Prostate gland (tissue), 2 donors: ENCODE measurements at places on chromosomes 5 and 9. TPM values are rescaled to one million over a fixed set of nuclear protein-coding genes. Genes with fewer than 3 reads are reported as not detected.

Gene SLC26A2
- total RNA-seq = 19.4 TPM

Gene C5
- 3.5 TPM for total RNA-seq

Gene MOB3B
- 17.8 TPM for total RNA-seq

Gene IFNB1
- not detected for total RNA-seq

GRCh38 chr5:62190173-62190572 is 115.8 kb upstream of the KIF2A start:
- no peaks in the 10 kb centered on the region for H3K4me1 ChIP-seq
- no peak overlapping the region for H3K4me3 ChIP-seq
- H3K27ac ChIP-seq = no peak overlapping the region
- no peaks in the 10 kb centered on the region for H3K27me3 ChIP-seq
- no peak for DNase-seq
- no peaks in the 10 kb centered on the region for H3K36me3 ChIP-seq

- H3K4me3 ChIP-seq = no peak overlapping the region
- H3K27ac ChIP-seq = no peak overlapping the region
- no peaks in the 10 kb centered on the region for H3K4me1 ChIP-seq
- DNase-seq = no peak
These were observed 480.4 kb upstream of the TUSC1 start for GRCh38 chr9:26158631-26159150.

- H3K27me3 ChIP-seq = no peaks in the 10 kb centered on the region
- peak overlapping the region; percentile 42 for H3K27ac ChIP-seq
- H3K4me1 ChIP-seq = no peaks in the 10 kb centered on the region
- H3K36me3 ChIP-seq = no peaks in the 10 kb centered on the region
- no peak overlapping the region for H3K4me3 ChIP-seq
These were observed 152.9 kb upstream of the PITX1 start for GRCh38 chr5:135186662-135187522.

DNA sequence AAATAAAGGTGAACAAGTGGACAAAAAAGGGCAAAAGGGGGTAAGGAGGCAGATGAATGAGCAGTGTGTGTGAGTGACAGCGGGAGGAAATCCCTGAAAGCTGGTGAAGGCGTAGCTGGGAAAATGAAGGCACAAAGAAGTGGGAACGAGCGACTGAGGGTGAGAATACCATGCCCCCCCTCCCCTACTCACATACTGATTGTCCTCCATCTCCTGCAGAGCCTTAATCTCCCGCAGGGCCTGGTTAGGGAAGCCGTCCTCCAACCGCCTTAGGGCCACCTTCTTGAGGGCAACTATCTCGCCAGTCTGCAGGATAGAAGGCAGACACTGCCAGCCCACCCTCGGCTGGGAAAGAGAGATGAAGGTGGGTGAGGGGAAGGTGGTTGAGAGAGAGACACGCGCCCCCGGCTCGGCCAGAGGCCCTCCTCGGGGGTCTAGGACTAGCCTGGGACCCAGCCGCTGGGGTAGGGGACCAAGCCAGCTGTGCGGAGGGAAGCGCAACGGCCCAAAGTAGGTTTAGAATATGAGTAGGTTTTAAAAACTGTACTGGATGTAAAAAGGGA is 522 bp downstream of the CDK20 start:
- H3K36me3 ChIP-seq = no peaks in the 10 kb centered on the region
- DNase-seq = no peak
- H3K4me3 ChIP-seq = peak overlapping the region; percentile 58

GRCh38 chr9:589723-590122 is 251.8 kb upstream of the DMRT1 start:
- DNase-seq = no peak
- no peaks in the 10 kb centered on the region for H3K27me3 ChIP-seq
- H3K36me3 ChIP-seq = no peaks in the 10 kb centered on the region
- H3K4me3 ChIP-seq = no peak overlapping the region
- peak overlapping the region; percentile 40 for H3K27ac ChIP-seq
- peaks cover 4% of the 10 kb centered on the region for H3K4me1 ChIP-seq

GRCh38 chr5:178796165-178796945 is 63.4 kb upstream of the ZNF354B start:
- H3K27me3 ChIP-seq = no peaks in the 10 kb centered on the region
- no peak overlapping the region for H3K4me3 ChIP-seq

DNA sequence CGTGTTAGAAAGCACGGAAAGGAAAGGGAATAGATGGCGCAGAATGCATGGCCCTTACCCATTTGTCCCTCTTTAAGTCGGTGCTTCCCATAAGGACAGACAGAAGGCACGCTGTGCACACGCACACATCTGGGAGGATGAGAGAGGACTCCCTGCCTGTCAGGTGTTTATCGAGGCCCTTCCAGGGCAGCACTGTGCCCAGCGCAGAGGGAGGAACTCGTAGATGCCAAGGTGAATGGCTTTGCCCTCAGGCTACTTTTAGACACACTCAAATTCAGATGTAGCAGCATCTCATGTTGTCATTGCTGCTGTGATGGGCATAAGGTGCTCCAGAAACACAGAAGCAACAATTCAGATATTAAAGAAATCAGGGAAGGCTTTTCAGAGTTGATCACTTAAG is 70.2 kb upstream of the CTSL start:
- H3K27me3 ChIP-seq = no peaks in the 10 kb centered on the region
- H3K4me3 ChIP-seq = no peak overlapping the region
- no peaks in the 10 kb centered on the region for H3K36me3 ChIP-seq
- DNase-seq = no peak
- H3K4me1 ChIP-seq = no peaks in the 10 kb centered on the region
- H3K27ac ChIP-seq = no peak overlapping the region

GRCh38 chr9:97366476-97366875 is 45.4 kb upstream of the TDRD7 start:
- no peaks in the 10 kb centered on the region for H3K36me3 ChIP-seq
- H3K27me3 ChIP-seq = no peaks in the 10 kb centered on the region
- DNase-seq = no peak
- H3K27ac ChIP-seq = no peak overlapping the region
- no peaks in the 10 kb centered on the region for H3K4me1 ChIP-seq
- H3K4me3 ChIP-seq = no peak overlapping the region

DNA sequence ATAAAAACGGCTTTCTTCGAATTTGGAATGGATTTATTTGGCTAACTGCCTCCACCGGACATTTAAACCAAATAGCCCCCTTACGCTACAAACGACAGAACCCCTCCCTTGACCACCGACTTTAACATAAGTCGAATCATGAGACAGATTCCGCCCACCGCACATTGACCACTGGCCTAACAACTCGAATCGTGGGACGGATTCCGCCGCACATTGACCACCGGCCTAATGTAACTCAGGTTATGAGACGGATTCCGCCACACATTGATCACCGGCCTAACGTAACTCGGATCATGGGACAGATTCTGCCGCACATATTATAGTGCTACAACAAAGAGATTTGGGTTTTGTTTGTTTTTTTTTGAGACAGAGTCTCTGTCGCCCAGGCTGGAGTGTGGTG is 2.7 kb upstream of the LCN9 start:
- H3K36me3 ChIP-seq = no peaks in the 10 kb centered on the region
- H3K4me3 ChIP-seq = no peak overlapping the region
- H3K27me3 ChIP-seq = peaks cover 4% of the 10 kb centered on the region
- no peak overlapping the region for H3K27ac ChIP-seq

DNA sequence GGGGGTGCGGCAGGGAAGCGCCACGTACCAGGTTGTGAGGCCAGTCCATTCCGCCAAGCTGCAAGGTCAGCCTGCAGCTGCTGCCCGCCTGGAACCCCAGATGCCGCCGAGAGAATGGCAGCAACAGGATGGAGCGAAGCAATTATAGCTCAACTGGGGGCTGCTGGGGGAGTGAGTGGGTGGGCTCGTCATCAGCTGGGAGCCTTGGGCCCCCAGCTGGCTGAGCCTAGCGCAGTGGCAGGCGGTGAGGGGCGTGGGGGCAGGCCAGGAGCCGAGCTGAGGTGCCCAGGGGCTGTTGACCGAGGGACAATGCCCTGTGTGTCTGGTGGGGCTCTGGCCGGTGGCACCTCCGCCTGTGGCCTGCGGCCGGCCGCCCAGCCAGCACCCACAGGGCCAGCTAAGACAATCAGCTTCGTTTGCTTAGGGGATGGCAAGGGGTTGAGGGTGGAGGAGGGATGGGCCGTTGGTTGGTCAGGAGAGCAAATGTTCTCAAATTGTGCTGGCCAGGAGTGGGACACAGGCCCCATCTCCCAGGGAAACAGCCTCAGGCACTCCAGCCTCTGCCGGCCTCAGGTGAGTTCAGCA is at the start of gene IL17B:
IL17B (minus strand) TSS at position 116 of the 585 bp plus-strand sequence; CDS start at position 49, 67 bp downstream.
- DNase-seq = no peak
- no peaks in the 10 kb centered on the region for H3K36me3 ChIP-seq
- H3K27ac ChIP-seq = peak within 1 kb of the TSS; percentile 74

GRCh38 chr9:127437497-127438264 is 13.5 kb downstream of the ZNF79 start:
- H3K27me3 ChIP-seq = no peaks in the 10 kb centered on the region
- peaks cover 14% of the 10 kb centered on the region for H3K36me3 ChIP-seq
- H3K4me3 ChIP-seq = no peak overlapping the region
- no peak overlapping the region for H3K27ac ChIP-seq
- no peak for DNase-seq
- no peaks in the 10 kb centered on the region for H3K4me1 ChIP-seq

DNA sequence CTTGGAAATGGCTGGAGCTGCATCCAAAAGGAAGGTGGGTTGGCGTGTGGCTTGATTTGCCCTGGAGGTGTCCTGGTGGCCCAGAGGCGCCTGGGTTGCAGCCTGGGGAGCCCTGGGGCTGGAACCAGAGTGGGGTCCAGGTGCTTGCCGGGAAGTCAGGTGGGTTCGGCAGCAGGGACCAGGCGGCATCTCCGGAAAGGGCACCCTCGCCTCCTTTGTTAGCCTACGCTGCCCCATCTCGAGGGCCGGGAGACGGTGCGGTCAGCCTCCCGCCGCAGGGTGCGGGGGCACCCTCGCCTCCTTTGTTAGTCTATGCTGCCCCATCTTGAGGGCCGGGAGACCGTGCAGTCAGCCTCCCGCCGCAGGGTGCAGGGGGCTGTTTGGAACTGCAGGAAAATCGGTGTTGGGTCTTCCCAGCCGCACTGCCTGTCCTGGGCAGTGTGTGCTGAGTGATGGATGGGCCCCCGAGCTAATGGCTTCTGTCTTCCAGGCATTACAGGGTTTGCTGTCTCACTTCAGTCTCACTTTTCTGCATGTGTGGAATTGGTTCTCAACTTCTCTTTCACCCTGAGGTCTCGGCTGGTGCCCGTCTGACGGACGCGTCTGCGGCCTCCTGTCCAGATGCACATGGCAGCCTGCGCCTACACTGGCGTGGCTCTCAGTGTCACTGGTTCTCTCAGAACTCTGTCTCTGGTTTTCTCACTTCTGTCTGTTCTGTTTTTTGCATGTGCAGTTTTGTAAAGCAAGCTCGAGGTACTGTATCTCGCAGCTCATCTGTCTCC is 139.0 kb downstream of the CACNA1B start:
- H3K27ac ChIP-seq = no peak overlapping the region
- no peak overlapping the region for H3K4me3 ChIP-seq
- no peak for DNase-seq
- H3K4me1 ChIP-seq = no peaks in the 10 kb centered on the region
- H3K27me3 ChIP-seq = no peaks in the 10 kb centered on the region
- H3K36me3 ChIP-seq = no peaks in the 10 kb centered on the region

GRCh38 chr5:74652576-74652975 is 12.0 kb upstream of the ENC1 start:
- no peak for DNase-seq
- no peak overlapping the region for H3K4me3 ChIP-seq
- H3K27me3 ChIP-seq = no peaks in the 10 kb centered on the region
- no peaks in the 10 kb centered on the region for H3K4me1 ChIP-seq
- no peaks in the 10 kb centered on the region for H3K36me3 ChIP-seq

DNA sequence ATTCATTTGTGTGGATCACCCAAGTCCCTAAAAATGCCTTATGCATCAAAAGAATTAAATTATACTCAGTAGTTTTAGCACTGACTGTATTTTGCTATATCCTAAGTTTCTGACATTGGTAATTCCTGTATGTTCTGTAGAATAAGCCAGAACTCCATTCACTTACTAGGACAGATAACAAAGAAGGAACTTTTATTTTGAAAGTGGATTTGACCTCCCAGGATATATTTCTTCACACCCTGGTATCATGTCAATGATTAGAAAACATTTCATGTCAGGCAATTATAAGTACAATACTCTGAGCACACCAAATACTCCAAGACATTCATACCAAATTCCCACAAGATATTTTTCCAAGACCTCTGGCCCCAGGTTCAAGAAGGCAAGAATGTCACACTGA is 28.7 kb upstream of the MYOT start:
- H3K4me3 ChIP-seq = no peak overlapping the region
- H3K27me3 ChIP-seq = no peaks in the 10 kb centered on the region
- no peak for DNase-seq
- H3K4me1 ChIP-seq = no peaks in the 10 kb centered on the region
- no peak overlapping the region for H3K27ac ChIP-seq

GRCh38 chr5:32087086-32088082 is 86.7 kb downstream of the GOLPH3 start:
- H3K4me3 ChIP-seq = no peak overlapping the region
- no peak overlapping the region for H3K27ac ChIP-seq
- DNase-seq = no peak
- H3K27me3 ChIP-seq = no peaks in the 10 kb centered on the region
- H3K36me3 ChIP-seq = no peaks in the 10 kb centered on the region

- H3K27me3 ChIP-seq = no peaks in the 10 kb centered on the region
- no peak overlapping the region for H3K27ac ChIP-seq
- no peak for DNase-seq
- H3K4me3 ChIP-seq = no peak overlapping the region
- H3K36me3 ChIP-seq = no peaks in the 10 kb centered on the region
These were observed 139.5 kb downstream of the FSTL4 start for GRCh38 chr5:133472829-133473228.

DNA sequence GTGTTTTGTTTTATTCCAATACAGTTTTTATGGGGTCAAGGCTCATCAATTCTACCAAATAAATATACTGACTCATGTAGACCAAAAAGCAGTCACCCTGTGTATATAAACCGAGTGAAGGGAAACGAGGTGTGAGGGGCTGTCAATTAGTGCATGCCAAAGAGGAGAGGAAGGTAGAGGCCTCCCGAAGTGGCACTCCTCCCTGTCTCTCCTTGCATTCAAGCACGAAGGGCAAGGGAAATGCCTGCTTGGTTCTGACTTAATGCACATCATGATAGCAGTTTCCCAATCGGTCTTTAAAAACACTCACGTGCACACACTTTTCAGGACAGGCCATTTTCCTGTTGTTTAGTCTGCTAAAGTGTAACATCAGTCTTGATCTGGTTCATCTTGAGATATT is 125.6 kb upstream of the SLCO6A1 start:
- no peak overlapping the region for H3K4me3 ChIP-seq
- no peak for DNase-seq
- H3K27ac ChIP-seq = no peak overlapping the region

DNA sequence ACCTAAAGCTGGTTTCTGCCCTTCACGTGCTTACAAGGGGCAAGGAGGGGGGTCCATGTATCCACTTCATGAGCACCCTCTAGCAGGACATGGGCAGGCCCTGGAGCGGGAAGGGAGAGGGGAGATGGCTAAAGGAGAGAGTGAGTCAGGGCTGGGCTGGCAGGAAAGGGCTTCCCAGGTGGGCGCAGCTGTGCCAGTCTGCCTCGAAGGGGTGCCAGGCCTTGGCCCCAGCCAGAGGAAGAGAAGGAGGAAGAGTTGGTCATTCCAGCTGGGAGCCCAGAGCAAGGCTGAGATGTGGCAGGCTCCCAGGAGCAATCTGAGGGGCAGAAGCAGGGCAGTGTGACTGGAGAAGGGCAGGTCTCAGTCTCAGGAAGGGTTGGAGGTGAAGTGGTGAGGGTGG is 24.7 kb downstream of the TRIM14 start:
- H3K27me3 ChIP-seq = no peaks in the 10 kb centered on the region
- H3K27ac ChIP-seq = no peak overlapping the region
- peaks cover 20% of the 10 kb centered on the region for H3K4me1 ChIP-seq
- H3K4me3 ChIP-seq = no peak overlapping the region
- DNase-seq = no peak
